Fibroblast of skin of right biceps (primary cell): ENCODE measurements at places on chromosomes 1 and 21.

DNA sequence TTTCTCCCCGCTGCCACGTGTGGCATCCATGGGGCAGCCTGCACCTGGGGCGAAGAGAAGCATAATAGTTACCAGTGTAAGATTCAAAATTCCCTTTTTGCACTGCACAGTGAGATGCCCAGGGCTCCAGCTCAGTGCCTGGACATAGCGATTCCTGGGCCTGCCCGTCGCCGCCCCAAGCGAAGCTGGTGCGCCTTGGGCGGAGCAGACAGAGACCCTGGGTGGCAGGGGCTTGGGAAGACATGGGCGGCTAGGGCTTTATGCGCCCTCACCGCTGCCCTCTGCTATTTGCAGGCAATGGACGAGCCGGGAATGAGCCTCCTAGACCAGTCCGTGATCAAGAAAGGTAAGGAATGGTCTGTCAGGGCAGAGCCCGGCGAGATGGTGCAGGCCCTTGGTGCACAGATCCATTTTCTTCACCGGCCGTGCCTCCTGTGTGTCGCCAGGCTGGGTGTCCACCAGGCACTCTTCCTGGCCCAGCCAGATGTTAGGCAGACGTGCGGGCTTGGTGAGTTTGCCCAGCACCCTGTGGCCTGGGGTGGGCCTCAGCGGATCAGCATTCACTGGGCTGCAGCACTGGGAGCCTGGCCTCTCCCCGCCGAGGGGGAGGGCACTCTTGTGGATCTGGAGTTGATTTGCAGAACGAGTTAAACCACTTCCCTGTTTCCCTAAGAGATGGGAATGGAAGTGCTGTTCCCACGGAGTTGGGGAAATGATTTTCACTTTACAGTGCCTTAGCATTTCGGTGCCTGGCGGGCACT, 1.7 kb downstream of the TFAP2E start:
- no peak for DNase-seq

- no peak for DNase-seq
Observed at GRCh38 chr1:156949127-156949526, 28.7 kb downstream of the LRRC71 start.

DNA sequence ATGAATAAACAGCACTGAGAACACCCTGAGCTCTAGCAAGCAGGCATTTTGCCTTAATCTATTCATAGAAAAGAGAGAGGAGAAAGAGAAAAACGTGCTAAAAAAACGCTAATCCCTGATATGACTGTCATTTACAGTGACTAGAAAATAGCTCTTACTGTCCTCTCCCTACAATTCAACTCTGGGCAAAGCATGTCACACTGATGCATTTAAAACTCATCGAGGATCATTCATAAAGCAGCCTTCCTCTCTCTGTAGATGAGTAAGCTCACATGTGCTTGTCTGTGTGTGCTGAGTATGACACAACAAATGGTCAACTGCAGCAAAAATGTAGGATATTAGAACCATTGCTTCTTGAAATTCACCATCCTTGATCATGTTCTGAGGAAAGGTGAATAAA, 109.0 kb downstream of the SGIP1 start:
- DNase-seq, result peak; percentile 26

DNA sequence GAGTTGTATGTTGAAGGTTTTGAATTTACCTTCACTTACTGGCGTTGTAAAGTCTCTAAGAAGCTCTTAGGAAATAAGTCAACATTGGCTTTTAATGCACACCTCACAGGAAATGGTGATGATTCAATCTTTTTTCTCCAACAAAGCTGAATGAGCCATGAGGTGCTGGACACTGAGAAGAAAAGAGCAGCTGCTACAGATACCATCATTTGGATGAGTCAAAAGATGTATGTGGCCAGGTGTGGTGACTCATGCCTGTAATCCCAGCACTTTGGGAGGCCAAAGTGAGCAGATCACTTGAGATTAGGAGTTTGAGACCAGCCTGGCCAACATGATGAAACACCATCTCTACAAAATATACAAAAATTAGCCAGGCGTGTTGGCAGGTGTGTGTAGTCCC, 3.3 kb upstream of the IL23R start:
- peak; percentile 38 for DNase-seq

DNA sequence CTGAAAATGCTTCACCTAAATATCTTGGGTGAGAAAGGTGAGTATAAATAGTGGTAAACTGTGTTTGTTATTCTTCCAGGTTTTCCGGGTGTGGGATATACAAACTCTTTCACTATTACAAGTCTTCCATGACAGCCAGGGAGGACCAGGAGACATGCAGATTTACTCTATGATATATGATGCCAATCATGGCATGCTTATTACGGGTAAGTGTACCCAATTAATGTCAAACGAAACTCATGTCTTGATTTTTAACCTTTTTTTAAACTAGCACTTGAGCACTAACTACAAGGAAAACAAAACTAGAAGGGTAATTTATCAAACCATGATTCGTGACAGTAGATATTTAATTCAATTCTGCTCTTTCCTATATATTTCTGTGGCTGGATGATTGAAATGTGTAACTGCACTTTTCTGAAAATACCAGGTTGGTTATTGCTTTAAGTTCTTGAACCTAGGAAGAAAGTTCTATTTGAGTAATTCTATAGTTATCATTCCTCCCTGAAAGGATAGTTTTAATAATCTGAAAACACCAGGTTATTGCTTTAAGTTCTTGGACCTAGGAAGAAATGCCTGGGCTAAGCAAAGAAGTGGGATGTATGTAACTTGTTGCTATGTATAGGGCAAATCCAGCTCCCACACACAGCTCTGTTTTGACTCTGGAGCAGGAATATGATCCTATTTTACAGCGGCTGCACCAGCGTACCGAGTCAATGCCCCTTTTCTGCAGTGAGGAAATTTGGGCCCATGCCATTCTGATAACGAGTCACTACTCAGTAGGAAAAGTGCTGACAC, 86.4 kb downstream of the WDR64 start:
- no peak for DNase-seq

- no peak for DNase-seq
Observed at GRCh38 chr1:18921516-18922251, 19.3 kb upstream of the ALDH4A1 start.

- DNase-seq, result peak; percentile 41
Observed at GRCh38 chr1:203361945-203362719, 11.2 kb upstream of the FMOD start.
